ENCODE measurements at places on chromosomes 1 and 21. TPM values are rescaled to one million over a fixed set of nuclear protein-coding genes. Genes with fewer than 3 reads are reported as not detected.

DNA sequence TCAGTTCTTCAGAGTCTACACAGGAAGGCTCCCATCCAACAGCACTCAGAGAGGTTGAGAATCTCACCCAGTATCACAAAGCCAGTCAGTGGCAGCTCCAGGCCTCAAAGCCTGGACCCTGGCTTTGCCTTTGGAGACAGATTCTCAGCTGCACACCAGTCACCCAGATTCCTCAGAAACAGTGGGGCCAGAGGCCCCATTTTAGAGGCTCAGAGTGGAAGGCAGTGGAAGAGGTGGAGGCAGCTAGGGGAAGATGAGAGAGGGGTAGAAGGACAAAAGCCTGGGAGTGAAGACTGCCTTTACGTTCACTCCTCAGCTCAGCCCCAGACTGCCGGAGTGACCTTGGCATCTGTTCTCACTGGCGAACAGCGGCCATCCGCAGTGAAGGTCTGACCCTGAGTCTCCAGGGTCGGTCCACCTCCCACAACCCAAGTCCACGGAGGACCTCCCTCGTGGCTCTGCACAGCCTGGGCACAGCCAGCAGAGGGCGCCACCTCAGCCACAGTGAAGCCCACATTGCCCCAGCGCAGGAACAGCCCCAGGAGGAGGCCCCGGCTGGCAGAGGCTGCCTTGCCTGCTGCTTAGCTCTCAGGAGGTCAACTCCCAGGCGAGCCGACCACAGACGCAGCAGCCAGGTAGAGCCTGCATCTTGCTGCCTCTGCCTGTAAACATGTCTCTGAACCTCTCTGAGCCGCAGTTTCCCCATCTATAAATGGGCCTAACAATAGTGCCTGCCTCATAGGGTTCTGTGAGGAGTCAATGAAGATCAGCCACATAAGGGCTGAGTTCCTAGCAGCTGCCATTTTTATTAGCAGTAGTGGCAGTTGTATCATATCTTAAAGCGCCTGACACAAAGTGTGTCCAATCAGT, 5.9 kb upstream of the FNDC5 start:
- DNase-seq, result no peak
- no peak overlapping the region for H3K27ac ChIP-seq
- no peak overlapping the region for H3K4me3 ChIP-seq
- H3K36me3 ChIP-seq, result no peaks in the 10 kb centered on the region
- H3K4me1 ChIP-seq, result peaks cover under 1% of the 10 kb centered on the region

The PLA2G2F gene
- not detected for total RNA-seq

GRCh38 chr1:102833151-102833550, 275.2 kb downstream of the COL11A1 start:
- DNase-seq, result no peak
- no peak overlapping the region for H3K27ac ChIP-seq
- H3K36me3 ChIP-seq, result no peaks in the 10 kb centered on the region
- H3K4me1 ChIP-seq, result no peaks in the 10 kb centered on the region
- H3K4me3 ChIP-seq, result no peak overlapping the region

The PCP4L1 gene
- not detected for total RNA-seq

DNA sequence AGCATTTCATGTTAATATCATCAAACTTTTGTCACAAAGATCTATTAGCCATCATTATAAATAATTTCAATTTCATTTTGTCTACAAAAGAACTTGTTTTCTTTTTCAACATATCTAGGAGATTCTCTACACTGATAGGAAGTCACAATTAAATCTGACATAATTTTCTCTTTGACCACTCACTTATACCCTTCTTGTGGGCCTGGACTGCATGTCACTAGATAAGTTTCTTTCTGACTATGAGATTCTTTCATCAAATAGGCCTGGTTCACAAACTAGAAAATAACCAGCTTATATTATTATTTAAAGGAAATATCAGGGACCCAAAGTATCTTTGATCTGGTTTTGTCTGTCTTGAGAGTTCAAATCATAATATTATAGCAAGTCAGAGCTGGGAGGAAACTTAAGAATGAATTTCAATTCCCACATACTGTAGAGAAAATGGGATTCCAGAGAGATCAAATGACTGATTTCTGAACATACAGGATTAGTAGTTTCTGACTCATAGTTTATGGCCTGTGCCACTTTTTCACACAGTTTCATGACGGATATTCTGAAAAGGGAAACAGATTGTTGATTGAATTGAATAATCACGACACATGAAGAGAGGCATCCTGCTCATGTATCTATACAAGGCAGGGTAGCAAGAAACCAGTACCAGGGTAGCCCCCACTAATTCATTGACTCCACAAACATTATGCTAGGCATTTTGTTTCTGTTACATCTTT, 355.8 kb downstream of the GPATCH2 start:
- DNase-seq, result no peak
- H3K4me3 ChIP-seq, result no peak overlapping the region
- no peaks in the 10 kb centered on the region for H3K36me3 ChIP-seq

The RGS5 gene
- 2.8 TPM for total RNA-seq

The SH2D2A gene
- total RNA-seq, result 163 TPM

GRCh38 chr1:103779932-103780331, 30.2 kb downstream of the AMY1C start:
- H3K36me3 ChIP-seq, result no peaks in the 10 kb centered on the region
- H3K4me1 ChIP-seq, result no peaks in the 10 kb centered on the region
- no peak overlapping the region for H3K4me3 ChIP-seq
- H3K27ac ChIP-seq, result no peak overlapping the region

DNA sequence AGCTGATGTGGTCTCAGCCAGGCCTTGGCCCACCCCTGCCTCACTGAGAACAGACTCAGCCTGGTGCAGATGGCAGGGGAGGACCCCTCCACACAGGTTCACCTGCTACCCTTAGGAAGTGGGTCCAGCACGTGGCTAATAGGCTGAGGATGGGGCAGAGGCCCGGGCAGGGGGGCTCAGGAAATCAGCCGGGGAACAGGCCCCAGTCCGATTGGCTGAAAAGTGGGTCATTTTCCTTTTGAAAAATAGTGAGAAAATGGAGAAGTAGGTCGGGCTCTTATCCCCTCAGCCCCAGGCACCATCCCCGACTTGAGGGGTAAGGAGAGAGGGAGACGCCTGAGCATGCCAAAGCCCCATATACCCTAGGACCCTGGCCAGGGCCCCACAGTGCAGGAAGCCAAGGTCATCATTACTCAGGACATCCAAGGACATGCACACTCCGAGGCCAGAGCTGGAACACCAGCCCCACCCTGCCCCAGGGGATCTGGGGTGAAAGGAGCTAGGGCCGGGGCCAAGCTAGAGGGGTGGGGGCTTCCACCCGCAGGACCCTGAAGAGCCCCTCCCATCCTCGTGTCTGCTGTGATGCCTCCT, 11.0 kb downstream of the DLGAP3 start:
- DNase-seq, result no peak
- H3K4me3 ChIP-seq, result no peak overlapping the region
- no peaks in the 10 kb centered on the region for H3K4me1 ChIP-seq
- no peaks in the 10 kb centered on the region for H3K36me3 ChIP-seq
- peaks cover 9% of the 10 kb centered on the region for H3K27me3 ChIP-seq

DNA sequence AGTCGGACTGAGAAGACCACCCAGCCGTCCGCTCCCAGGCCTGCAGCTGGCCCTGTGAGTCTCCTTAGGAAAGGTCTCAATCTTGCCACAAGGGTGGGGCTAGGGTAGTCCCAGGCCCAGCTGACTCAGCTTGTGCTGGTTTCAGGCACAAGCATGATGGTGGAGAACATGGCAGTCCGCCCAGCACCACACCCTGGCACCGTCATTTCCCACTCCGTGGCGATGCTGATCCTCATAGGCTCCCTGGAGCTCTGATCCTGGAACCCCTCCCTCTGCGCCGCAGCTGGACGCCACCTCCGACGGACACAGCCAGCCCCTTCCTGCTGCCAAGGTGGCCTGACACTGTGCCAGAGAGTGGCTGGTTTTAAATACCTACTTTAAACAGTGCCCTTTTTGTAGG, 10.7 kb downstream of the TMEM81 start:
- no peaks in the 10 kb centered on the region for H3K4me1 ChIP-seq
- no peak overlapping the region for H3K4me3 ChIP-seq
- no peaks in the 10 kb centered on the region for H3K27me3 ChIP-seq
- H3K36me3 ChIP-seq, result no peaks in the 10 kb centered on the region

- DNase-seq, result no peak
- no peaks in the 10 kb centered on the region for H3K27me3 ChIP-seq
- no peaks in the 10 kb centered on the region for H3K36me3 ChIP-seq
Measured at GRCh38 chr1:94383966-94384408, 34.2 kb upstream of the ABCD3 start.

- no peak overlapping the region for H3K27ac ChIP-seq
- H3K36me3 ChIP-seq, result no peaks in the 10 kb centered on the region
Measured at GRCh38 chr1:25771221-25772114, 28.5 kb upstream of the SELENON start.

GRCh38 chr1:32818804-32819541, 1.5 kb downstream of the S100PBP start:
- peaks cover 38% of the 10 kb centered on the region for H3K4me1 ChIP-seq
- H3K36me3 ChIP-seq, result no peaks in the 10 kb centered on the region
- peak; percentile 51 for DNase-seq

The HPCAL4 gene
- total RNA-seq, result 1.9 TPM

DNA sequence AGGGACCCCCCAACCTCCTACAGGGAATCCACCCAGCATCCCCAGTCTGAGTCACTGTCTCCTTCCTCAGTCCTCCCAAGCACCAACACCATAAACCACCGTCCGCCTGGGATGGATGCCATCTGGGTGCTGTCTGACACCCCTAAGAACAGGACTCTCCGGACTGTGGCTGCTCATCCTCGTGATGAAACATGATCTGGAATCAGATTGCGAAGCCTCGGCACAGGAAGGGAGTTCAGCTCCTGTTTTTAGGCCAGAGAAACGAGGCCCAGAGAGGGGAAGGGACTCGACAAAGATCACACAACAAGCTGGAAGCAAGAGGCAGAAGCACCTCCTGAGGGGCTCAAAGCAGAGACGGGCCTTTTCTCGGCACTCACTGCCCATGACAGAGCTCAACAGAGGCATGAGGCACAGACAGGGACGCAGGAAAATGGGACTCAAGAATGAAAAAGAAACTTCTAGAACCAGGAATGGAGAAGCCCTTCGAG, 8.4 kb downstream of the KCNN3 start:
- no peaks in the 10 kb centered on the region for H3K27me3 ChIP-seq
- DNase-seq, result no peak
- no peaks in the 10 kb centered on the region for H3K36me3 ChIP-seq
- H3K4me1 ChIP-seq, result no peaks in the 10 kb centered on the region

All from CD8-positive, alpha-beta memory T cell (primary cell).